ENCODE measurements at places on chromosomes 3 and 15.

DNA sequence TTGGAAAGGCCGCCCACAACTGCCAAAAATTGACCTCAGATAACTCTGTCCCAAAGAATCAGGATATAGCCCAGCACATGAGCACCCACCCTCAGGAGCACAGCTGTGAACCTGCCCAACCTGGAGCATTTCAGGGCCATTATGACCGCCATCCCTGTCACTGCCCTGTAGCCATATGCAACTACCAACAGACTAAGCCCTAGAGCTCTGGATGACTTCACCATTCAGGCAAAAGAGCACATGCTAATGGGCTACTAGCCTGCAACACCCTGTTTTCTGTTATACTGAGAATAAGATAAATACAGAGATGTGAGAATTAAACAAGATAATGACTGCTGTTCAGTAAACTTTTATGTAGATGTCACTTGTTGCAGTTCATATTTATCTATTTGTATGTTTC is 45.0 kb downstream of the TXNRD3 start:
- DNase-seq: no peak

DNA sequence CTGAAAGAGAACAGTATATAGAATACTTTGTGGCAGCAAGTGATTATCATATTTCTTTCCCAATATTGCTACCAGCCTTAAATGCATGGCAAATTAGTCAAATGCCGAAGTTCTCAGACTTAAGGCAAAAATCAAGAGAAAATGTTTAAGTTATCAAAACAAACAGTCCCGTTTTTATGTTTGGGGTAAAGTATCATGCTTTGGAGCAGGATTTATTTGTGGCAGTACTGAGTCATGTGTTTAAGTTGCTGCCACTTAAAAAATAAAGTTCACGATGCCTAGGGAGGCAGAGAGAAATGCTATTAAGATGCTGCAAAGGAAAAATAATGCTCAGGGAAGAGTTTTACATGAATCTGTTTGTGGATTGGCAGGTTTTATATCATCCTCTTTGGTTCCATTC is 417.4 kb upstream of the MDFIC2 start:
- DNase-seq: no peak

DNA sequence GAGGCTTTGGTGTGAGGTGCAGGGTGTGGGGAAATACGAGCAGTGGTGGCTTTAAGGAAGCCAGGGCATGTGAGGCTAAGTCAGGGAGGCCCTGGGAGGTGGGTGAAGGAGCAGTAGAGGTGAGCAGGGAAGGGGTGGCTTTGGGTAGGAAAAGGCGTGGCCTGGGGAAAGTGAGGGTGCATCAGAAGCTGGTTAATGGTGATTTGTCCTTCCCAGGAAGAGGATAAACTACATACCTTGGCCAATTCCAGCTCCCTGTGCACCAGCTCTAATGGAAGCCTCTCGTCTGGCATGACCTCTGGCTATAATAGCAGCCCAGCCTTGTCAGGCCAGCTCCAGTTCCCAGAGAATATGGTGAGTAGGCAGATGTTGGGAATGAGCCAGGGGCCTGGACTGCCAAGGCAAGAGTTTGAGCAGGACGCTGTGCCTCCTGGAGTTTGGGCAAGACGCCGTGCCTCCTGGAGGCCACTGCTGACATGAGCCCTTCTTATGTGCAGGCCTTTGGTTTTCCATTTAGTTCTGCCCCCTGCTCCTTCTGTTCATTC is 41.3 kb downstream of the CDAN1 start:
- no peak for DNase-seq

GRCh38 chr15:101612676-101613075 is 39.5 kb downstream of the TM2D3 start:
- DNase-seq: no peak

- no peak for DNase-seq
Observed at GRCh38 chr3:40714771-40715345, 190.1 kb downstream of the ZNF621 start.

GRCh38 chr3:16426665-16427064 is 86.8 kb downstream of the RFTN1 start:
- no peak for DNase-seq

- no peak for DNase-seq
Observed at GRCh38 chr3:183688874-183689273, 8.7 kb upstream of the YEATS2 start.

DNA sequence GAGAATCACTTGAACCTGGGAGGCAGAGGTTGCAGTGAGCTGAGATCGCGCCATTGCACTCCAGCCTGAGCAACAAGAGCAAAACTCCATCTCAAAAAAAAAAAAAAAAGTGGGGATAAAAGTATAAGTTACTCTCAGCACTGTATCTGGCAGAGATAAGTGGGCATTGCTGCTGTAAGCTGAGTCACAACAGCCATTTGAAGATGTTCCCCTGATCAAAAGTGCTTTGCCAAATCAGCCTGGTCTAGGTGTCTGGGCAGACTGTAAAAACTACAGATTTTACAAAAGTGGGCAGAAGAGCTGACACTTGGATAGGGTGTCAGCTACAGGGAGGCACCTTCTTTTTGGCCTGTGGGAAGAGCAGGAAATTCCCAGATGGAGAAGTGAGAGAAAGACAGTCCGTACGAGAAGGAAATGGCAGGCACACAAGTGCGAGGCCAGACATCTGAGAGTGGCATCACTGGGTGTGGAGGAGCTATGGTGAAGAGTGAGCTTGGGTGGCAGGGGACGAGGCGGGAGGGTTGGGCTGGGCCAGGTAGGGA is 78.5 kb downstream of the TRAK1 start:
- no peak for DNase-seq

GRCh38 chr3:59268170-59268569 is 218.3 kb upstream of the CFAP20DC start:
- no peak for DNase-seq

Measured in stimulated activated naive CD4-positive, alpha-beta T cell treated with Interleukin-2 at 50 U/mL for 16 hours (primary cell).